ENCODE measurements at places on chromosomes 2 and 18.

DNA sequence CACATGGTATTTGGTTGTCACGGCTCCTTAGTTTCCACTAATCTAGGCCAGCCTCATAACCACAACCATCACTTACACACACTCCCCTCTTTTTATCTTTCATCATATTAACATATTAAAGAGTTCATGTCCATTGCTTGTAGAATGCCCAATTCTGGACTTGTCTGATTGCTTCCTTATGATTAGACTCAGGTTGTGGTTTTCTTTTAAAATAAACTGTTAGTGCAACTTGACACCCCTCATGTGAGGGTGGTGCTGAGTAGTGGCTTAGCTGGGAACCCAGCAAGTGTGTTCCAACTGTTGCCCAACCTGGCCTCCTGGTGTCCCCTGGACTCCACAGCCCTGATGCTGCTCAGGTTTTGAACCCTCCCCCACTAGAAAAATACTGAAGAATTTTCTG is 20.1 kb upstream of the CD207 start:
- DNase-seq, result no peak

GRCh38 chr2:76157531-76157930 is 446.8 kb upstream of the GCFC2 start:
- DNase-seq, result no peak

- no peak for DNase-seq
These were observed 299.9 kb upstream of the SALL3 start for GRCh38 chr18:78679613-78680260.

DNA sequence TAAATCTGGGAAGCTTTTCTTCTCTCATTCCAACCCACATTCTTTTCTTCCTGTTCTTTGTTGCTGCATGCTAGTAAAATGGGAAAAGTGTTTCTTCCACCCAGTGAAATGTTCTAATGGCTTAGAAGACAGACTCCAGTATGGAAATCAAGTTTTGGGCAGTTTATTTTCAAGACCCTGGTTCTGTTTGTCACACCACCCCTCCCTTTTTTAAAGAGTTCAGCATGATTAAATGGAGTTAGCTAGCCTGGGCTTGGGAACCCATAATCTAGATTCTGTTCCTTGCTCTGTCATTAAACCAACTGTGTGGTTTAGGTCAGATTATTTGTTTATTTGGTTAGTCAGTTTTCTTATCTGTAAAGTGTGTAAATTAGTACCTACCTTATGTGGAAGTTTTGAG is 151.8 kb upstream of the NT5C1B start:
- no peak for DNase-seq

GRCh38 chr2:201765799-201766198 is 14.9 kb downstream of the ALS2 start:
- DNase-seq, result no peak

DNA sequence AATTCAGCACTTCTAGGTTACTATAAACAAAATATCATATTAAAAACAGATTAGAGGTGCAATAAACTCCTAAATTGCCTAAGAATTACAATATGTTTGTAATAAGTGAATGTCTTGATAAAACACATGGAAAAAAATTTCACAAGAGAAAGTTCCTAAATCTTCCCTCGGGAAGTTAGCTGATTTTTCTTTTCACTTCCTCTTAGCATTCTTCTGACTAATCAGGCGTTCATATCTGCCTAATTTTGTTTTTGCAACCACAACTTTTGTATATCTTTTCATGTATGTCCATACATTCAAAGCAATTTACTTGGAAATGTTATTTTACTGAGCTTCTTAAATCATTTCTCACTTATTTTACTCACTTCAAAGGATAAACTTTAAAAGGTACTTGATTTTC is 88.5 kb downstream of the RTTN start:
- DNase-seq, result no peak

GRCh38 chr18:53458268-53458667 is 766.2 kb downstream of the MBD2 start:
- no peak for DNase-seq

DNA sequence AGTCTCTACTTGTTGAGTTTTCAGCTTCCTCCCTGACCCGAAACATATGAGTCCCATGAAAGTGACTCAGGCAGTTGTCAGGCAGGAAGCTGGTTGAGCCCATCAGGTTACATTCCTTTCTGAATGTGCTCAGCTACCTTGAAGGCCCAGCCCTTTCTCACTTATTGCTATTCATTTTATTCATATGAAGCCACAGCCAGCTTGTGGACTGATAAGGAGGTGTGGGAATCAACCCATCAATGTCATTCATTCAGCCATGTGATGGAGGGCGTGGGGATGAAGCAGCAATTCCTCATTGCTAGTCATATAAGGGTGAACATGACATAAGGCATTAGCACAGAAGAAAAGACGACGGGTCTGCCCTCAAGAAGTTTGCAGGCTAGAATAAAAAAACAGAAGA is 5.3 kb upstream of the VPS4B start:
- no peak for DNase-seq

DNA sequence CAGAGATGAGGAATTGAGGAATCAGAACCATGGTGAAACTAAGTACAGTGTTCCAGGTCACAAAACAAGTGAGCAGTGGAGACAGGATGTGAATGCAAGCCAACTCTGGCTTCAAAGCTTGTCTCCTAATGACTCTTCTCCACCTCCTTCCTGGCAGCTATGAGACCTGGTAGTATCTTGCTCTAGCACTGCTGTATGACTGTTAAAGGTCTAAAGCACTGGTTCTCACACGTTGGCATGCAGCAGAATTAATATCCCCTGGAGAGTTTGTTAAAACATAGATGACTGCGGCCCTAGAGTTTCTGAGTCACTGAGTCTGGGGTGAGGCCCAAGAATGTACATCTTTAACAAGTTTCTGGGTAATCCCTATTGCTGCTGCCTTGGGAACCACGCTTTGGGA is 63.3 kb downstream of the SUCLG1 start:
- no peak for DNase-seq

DNA sequence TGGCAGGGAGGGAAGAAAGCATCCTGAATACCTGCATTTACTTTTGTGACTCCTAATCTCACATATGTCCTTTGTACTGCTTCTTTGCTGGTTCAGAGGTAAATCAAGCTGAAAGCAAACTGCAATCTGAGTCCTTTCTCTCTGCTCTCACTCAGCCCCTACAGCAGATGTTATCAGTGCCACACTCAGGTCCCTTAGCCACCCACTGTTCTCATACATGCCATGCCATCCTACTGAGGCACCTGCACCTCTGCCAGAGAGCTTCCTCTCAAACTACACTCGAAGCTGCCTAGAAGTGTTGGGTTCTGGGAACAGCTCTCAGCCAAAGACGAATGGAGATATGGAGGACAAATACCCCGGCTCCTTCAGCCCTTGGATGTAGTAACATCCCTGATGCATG is 244.5 kb downstream of the TXNL1 start:
- DNase-seq, result no peak

GRCh38 chr2:34985474-34985873 is 1370.1 kb upstream of the CRIM1 start:
- no peak for DNase-seq

- DNase-seq, result no peak
These were observed 25.2 kb upstream of the STON1 start for GRCh38 chr2:48504647-48505327.
